Activated CD8-positive, alpha-beta memory T cell treated with anti-CD3 and anti-CD28 coated beads for 4 hours (primary cell): ENCODE measurements at places on chromosomes 3 and 15.

GRCh38 chr15:87744815-87745214 lies 511.7 kb downstream of the NTRK3 start:
- no peak for DNase-seq

GRCh38 chr3:126927846-126928245 lies 55.1 kb upstream of the PLXNA1 start:
- DNase-seq, result no peak

GRCh38 chr15:60679256-60679655 lies 200.3 kb upstream of the ICE2 start:
- no peak for DNase-seq

GRCh38 chr3:141403576-141403975 lies 35.3 kb downstream of the ZBTB38 start:
- no peak for DNase-seq

DNA sequence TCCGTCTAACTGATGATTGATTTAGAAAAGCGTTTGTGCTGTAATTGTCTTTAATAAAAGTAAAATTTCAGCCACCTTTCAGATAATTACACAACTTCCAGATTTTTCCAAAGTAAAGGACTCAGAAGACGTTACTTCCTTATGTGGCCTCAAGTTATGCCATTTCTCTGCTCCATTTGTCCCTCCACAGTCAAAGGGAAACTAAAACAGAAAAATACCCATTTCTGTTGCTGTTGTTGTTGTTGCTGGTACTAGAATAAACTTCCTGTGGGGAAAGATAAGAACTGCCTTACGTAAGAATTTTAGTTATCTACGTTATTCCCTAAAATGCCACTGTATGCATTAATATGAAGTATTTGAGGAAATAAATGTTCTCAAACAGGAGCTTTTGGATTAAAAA lies 153.9 kb downstream of the P3H2 start:
- no peak for DNase-seq

GRCh38 chr3:115518100-115518852 lies 105.0 kb upstream of the GAP43 start:
- no peak for DNase-seq

DNA sequence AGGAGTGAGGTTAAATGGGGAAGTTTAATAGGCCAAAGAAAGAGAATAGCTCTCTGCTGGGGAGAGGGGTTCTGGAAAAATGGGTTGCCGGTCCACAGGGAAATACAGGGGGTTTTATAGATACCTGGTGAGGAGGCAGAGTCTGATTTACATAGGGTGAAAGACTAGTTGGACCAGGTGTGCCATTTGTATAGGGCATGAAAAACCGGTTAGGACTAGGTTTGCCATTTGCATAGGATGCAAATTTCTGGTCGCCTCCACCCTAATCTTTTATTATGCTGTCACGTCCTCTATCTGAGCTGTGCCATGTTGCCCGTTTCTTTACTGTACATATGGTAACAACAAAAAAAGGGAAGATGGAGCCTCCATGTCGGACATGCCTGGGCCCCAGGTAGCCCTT lies 960.1 kb downstream of the FHIT start:
- DNase-seq, result no peak
